Mucosa of descending colon (tissue), 3 donors: ENCODE measurements at places on chromosomes 11 and 22. TPM values are rescaled to one million over a fixed set of nuclear protein-coding genes. Genes with fewer than 3 reads are reported as not detected.
A peak's percentile ranks its signal among the peaks of the same experiment; 100 is the strongest.

- DNase-seq = no peak
These were observed 63.4 kb upstream of the CARD18 start for GRCh38 chr11:105202844-105203548.

DNA sequence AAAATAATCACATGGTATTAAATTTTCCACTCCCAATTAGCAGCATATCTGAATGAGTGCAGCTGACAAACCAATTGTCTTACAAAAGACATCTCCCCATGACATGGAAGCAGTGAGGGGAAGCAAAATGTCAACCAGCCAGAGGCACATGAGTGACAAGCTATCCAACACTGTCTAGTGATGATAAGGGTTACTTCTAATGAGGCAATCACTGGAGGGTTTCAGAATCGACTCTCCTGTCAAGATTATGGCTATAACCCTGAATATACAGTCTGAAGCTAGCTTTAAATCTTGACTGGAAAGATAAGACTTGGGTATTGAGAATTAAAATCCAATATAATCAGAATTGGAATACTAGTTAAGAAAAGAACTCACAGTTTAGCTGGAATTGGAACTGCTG, 50.3 kb downstream of the AMBRA1 start:
- DNase-seq = no peak

GRCh38 chr11:108880510-108880909, 215.6 kb downstream of the DDX10 start:
- no peak for DNase-seq

DNA sequence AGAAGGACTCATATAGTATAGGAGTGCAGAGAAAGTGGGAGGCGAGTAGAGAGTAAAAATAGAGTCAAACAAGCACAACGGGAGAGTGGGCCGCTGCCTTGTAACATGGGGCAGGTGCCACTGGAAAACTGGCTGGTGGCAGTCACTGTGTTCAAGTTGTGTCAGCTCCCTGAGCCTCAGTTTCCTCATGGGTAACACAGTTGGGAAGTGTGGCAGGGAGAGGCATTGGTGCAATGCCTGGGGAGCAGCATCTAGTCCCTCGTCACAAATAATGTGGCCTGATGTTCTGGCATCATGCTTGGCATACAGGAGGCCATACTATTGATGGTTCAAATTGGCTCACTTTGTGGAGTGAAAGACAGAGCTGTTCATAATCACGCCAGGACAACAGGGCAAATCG, 78.9 kb upstream of the SPON1 start:
- no peak for DNase-seq

GRCh38 chr11:94786264-94787126, 18.3 kb downstream of the AMOTL1 start:
- no peak for DNase-seq

- no peak for DNase-seq
These were observed 1.6 kb downstream of the DIXDC1 start for GRCh38 chr11:111938687-111939160.

- no peak for DNase-seq
These were observed 1.4 kb downstream of the KDM2A start for GRCh38 chr11:67120456-67120855.

GRCh38 chr22:43000441-43001175, 14.3 kb downstream of the PACSIN2 start:
- no peak for DNase-seq

DNA sequence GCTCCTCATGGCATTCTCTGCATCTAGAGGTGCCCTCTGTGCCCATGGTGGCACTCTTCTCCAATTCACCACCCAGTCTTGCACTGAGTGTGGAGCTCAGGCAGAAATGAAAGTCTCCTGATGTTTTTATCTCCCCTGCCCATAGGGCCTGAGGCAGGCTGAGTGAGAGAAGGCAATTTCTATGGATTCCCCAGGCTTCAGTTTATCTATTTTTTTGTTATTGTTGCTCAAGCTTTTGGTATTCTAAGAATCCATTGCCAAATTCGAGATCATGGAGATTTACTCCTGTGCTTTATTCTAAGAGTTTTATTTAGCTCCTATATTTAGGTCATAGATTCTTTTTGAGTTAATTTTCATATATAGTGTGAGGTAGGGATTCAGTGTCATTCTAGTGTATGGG, 40.7 kb downstream of the TSPAN18 start:
- DNase-seq = no peak

DNA sequence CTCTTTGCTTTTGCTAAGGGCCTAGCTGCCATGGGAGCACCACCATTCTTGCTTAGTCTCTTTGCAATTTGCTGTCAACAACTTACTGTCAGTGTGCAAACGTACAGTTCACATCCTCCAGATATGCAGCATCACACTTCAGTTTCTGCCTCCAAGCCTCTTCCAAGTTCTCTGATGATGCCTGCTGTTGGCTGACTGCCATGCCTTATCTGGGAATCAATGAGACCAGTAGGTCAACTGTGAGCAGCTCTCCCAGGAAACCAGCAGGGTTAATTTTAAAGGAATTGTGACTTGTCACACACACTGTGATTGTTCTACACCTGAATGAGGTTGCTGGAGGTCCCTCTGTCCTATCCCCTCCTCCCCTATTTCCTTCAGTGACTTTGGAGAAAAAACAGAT, 56.0 kb downstream of the COPB1 start:
- DNase-seq = no peak

- no peak for DNase-seq
These were observed 5.7 kb upstream of the PVALB start for GRCh38 chr22:36822581-36822980.

DNA sequence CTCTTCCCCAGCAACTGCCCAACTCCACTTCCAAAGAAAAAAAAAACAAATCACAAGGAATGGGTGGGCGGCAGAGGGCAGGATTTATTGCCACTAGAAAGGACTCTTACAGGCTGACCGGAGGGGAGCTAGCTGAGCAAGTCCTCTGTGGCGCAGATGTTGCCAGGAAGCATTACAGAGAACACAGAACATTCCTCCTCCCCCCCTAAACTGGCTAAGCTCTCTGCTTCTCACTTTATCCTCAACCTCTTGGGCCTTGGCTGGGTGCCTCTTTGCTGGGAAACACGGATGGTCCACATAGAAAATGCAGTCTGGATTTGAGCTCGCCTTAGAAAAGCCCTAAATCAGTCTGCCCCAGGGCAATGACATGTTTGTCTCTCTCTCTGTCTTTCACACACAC, 12.6 kb upstream of the FJX1 start:
- peak; percentile 29 for DNase-seq

GRCh38 chr11:129933262-129933661, 37.9 kb upstream of the NFRKB start:
- no peak for DNase-seq

GRCh38 chr22:20588843-20589581, 81.6 kb downstream of the MED15 start:
- DNase-seq = no peak

- no peak for DNase-seq
These were observed 117.3 kb downstream of the RASSF10 start for GRCh38 chr11:13126430-13126829.

DNA sequence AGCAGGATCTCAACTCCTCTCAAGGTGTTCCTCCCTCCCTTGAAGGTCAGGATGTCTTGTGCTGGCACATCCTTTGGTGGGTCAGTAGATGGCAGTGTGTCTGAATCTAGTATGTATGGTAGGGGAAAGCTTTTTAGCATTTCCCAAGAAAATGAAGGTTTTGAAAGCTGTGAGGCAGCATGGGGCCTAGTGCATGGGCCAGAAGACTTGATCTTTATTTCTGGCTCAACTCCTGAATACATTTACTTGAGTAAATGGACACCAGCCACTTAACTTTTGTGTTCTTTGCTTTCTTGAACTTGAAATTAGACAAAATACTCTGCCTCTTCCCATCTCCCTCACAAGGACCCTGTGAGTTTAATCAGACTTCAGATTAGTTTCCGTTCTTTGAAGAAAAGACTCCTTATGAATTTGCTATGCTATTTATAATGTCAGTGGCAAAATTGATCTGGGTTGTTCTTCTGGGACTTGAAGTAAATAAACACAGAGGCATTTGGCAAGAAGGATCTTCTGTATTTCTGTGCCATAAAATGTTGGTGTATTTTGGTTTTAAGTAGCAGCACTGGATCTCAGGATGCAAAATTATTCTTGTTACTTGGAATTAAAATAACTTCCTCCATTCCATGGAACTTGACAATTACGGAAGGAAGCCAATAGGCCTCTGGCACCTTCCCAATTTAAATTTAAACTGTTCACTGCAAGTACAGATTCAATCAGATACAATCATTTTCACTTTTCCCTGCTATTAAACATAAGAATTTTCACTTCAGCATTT, 288.8 kb downstream of the CASP12 start:
- no peak for DNase-seq

DNA sequence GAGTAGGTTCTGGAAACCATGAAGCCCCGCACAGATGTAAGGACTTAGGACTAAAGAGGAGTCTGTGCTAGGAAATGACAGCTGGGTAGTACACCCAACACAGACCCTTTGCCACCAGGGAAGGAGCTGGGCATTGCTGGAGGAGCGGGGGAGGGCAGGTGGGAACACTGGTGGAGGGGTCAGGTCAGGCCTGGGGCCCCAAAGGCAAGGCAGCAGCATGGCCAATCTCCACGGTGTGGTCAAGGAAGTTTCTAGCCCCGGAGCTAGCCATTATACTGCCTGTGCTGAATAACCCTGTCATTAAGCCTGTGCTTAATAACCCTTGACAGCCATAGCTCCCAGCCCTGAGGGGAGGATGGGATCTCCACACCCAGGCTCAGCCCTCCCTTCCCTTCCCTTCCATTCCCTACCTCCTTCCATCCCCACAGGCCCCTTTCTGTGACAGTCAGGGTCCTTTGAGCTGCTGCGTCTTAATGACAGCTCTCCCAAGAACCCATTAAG, 2.1 kb downstream of the TMPRSS4 start:
- no peak for DNase-seq

DNA sequence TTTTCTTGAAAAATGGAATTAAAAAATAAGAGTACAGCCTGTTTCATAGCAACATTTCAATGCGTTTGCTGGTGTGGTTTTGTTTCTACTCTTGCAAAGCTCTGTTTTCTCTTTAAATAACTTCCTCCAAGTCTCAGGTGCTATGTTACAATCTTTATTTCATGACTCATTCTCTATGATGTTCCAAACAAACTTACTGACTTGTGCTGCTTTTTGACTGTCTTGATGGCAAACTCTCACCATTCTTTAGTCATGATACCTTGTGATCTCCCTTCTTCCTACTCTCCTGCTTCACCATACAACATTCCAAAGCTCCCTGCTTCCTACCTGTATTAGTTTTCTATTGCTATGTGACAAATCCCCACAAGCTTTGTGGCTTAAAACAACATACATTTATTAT, 166.1 kb downstream of the C11orf91 start:
- DNase-seq = no peak

DNA sequence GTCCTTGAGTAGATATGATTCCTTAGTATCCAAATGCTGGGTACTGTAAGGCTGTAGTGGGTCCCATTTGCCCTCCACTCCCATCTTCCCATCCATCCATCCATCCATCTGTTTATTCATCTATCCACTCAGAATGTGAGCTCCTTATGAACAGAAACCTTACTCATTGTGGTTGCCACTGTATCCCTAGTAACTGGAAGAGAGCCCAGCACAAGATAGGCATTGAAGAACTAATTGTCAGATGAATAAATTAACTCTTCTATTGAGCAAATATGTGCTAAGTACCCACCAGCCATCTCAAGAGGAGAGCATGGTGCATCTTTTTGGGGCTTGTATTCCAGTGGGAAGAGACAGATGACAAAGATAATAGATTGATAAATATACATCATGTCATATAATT, 86.4 kb upstream of the SEZ6L start:
- DNase-seq = no peak

- DNase-seq = no peak
These were observed 2.4 kb upstream of the LGALS1 start for GRCh38 chr22:37672920-37673455.

GRCh38 chr11:69278091-69278867, 15.7 kb upstream of the MYEOV start:
- DNase-seq = peak; percentile 89

GRCh38 chr11:133403900-133404299, 128.4 kb downstream of the OPCML start:
- DNase-seq = no peak

GRCh38 chr11:126949066-126949891, 51.3 kb downstream of the KIRREL3 start:
- no peak for DNase-seq

DNA sequence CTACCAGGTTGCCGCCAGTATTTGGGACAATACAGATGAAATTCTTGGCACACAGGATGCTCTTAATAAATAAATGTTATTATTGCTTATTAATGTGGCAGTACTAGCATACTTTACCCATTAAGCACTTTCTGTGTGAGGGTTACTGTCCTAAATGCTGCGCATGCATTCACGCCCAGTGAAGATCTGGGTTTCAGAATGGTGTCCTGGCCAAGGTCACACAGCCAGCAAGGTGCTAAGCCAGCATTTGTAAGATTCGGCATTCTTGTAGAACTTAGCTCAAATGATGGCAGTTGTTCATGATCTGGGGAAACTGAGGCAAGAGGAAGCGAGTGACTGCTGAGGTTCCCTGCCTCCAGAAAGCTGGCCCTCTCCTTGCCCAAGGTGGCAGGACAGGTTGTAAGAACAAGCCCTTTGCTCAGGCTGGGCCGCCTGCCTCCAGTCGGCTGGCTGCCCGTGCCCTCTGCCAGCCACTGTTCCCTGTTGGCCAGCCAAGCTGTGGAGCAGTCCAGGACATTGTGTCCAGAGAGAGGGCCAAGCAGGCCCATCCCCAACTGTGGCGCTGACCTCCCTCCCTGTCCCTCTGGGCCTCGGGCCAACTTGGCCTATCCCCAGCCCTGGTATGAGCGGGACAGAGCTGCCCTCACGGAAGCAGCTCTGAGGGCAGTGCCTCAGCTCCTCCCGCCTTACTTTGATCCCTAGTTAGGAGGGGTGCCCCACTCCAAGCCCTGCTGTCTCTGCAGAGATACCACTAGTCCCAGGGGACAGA, 28.8 kb downstream of the TOB2 start:
- DNase-seq = peak; percentile 85

DNA sequence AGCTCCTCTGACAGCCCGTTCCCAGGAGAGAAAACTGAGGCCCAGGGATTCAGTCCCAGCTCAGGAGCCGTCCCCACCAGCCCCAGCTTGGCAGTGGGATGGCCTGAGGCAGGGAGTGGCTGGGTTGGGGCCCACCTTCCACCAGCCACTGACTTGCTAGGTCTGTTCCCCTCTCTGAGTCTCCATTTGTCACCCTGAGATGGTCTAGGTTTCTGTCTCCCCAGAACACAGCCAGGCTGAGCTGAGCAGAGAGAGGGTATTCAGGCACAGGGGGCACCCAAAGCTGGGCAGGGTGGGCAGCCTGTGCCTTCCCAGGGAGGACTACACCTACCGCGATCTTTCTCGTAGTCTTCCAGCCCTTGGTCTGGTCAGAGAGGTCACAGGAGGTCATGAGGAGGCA, 95.7 kb downstream of the PDE2A start:
- DNase-seq = no peak

GRCh38 chr22:47776329-47776728, 1013.9 kb downstream of the TBC1D22A start:
- DNase-seq = no peak

The OR8D1 gene
- not detected for total RNA-seq

The CABP4 gene
- 0.95 TPM for total RNA-seq

The OR5W2 gene
- total RNA-seq = not detected

The CASP5 gene
- 80.5 TPM for total RNA-seq

The BRSK2 gene
- 0.58 TPM for total RNA-seq

The SLC37A2 gene
- total RNA-seq = 4.3 TPM

The ACR gene
- 1.4 TPM for total RNA-seq

The OR8I2 gene
- not detected for total RNA-seq

The OR56B1 gene
- total RNA-seq = not detected
